Activated CD8-positive, alpha-beta T cell treated with anti-CD3 and anti-CD28 coated beads for 36 hours (primary cell): ENCODE measurements at places on chromosomes 12 and 14. TPM values are rescaled to one million over a fixed set of nuclear protein-coding genes. Genes with fewer than 3 reads are reported as not detected.

Gene NANOG
- not detected for total RNA-seq

Gene RPS6KL1
- 5.1 TPM for total RNA-seq

Gene DLGAP5
- total RNA-seq, result 75.4 TPM

Gene PYM1
- 22.9 TPM for total RNA-seq

Gene DBX2
- not detected for total RNA-seq

Gene CCDC184
- total RNA-seq, result 0.25 TPM

Gene IL26
- not detected for total RNA-seq

Gene LALBA
- total RNA-seq, result not detected

DNA sequence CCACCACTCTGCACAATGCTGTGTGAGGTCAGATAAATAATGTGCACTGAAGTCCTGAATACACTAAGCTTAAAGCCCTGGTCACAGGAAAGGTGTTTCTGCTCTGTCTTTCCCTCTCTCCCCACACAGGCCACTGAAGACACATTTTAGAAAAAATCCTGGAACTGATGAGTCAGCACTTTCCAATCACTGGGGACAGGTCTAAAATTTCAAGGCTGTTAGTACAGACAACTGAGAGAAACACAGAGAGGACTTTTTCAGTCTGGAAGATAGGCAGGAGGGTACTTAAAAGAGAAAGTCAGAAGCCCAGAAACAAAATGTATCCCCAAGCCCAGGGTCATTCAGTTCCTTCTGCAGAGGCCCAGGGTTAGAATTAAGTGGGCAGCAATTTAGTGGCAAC is 333.9 kb upstream of the CCDC196 start:
- H3K27ac ChIP-seq, result no peak overlapping the region
- no peak overlapping the region for H3K4me3 ChIP-seq
- H3K36me3 ChIP-seq, result no peaks in the 10 kb centered on the region
- H3K4me1 ChIP-seq, result no peaks in the 10 kb centered on the region
- DNase-seq, result no peak
- H3K27me3 ChIP-seq, result peaks cover under 1% of the 10 kb centered on the region

DNA sequence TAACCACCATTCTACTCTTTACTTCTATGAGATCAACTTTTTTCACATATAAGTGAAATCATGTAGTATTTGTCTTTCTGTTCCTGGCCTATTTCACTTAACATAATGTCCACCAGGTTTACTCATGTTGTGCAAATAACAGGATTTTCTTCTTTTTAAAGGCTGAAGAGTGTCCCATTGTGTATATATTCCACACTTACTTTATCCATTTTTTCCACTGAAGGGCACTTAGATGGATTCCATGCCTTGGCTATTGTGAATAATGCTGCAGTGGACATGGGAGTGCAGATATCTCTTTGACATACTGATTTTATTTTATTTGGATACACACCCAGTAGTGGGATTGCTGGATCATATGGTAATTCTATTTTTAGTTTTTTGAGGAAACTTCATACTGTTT is 181.1 kb upstream of the HMGA2 start:
- H3K4me1 ChIP-seq, result no peaks in the 10 kb centered on the region
- H3K36me3 ChIP-seq, result no peaks in the 10 kb centered on the region
- peaks cover 10% of the 10 kb centered on the region for H3K27me3 ChIP-seq
- no peak overlapping the region for H3K27ac ChIP-seq

- no peak overlapping the region for H3K4me3 ChIP-seq
- H3K27me3 ChIP-seq, result no peaks in the 10 kb centered on the region
- DNase-seq, result no peak
- no peak overlapping the region for H3K27ac ChIP-seq
- no peaks in the 10 kb centered on the region for H3K4me1 ChIP-seq
These were observed 1156.8 kb downstream of the SLC16A7 start for GRCh38 chr12:60752589-60752988.

- H3K4me1 ChIP-seq, result no peaks in the 10 kb centered on the region
- H3K4me3 ChIP-seq, result no peak overlapping the region
- no peak overlapping the region for H3K27ac ChIP-seq
- H3K27me3 ChIP-seq, result no peaks in the 10 kb centered on the region
- no peaks in the 10 kb centered on the region for H3K36me3 ChIP-seq
- no peak for DNase-seq
These were observed 787.0 kb upstream of the TBX3 start for GRCh38 chr12:115470977-115471376.

DNA sequence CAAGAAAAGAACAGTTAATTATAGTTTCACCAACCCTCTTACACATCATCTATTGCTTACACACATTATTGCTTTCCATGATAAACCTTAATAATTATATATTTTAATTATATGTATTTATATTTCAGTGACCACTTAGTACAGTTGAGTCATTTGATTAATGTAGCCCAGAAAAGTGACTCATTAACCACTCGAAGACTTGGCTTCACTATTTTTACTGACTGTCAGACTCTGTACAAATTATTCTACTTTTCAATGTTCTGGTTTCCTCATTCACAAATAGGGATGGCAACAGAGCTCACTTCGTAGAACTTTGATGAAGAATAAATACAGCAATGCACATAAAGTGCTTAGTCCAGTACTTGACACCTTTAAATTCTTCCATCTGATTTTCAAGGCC is 98.3 kb downstream of the CFAP54 start:
- H3K4me3 ChIP-seq, result no peak overlapping the region
- DNase-seq, result no peak
- peaks cover 2% of the 10 kb centered on the region for H3K27me3 ChIP-seq
- no peak overlapping the region for H3K27ac ChIP-seq
- no peaks in the 10 kb centered on the region for H3K4me1 ChIP-seq

DNA sequence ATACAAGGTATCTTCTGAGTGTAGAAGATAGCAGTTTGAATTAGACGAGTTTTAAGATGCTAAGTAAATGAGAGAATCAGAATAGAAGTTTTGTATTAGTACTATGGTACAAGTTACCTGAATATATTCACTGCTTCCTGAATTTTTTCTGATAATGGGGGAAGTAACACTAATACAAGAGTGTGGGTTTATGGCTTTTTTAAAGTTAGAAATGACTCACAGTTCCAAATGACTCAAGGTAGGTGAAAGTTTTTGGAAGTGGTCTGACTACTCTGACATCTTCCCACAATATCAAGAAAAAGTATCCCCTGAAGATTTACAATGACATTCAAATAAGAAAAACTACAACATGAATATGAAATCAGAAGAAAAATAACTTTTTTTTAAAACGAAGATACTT is 123.7 kb upstream of the GARIN6 start:
- no peak overlapping the region for H3K4me3 ChIP-seq
- H3K27me3 ChIP-seq, result no peaks in the 10 kb centered on the region
- DNase-seq, result no peak
- no peaks in the 10 kb centered on the region for H3K36me3 ChIP-seq
- H3K27ac ChIP-seq, result no peak overlapping the region

DNA sequence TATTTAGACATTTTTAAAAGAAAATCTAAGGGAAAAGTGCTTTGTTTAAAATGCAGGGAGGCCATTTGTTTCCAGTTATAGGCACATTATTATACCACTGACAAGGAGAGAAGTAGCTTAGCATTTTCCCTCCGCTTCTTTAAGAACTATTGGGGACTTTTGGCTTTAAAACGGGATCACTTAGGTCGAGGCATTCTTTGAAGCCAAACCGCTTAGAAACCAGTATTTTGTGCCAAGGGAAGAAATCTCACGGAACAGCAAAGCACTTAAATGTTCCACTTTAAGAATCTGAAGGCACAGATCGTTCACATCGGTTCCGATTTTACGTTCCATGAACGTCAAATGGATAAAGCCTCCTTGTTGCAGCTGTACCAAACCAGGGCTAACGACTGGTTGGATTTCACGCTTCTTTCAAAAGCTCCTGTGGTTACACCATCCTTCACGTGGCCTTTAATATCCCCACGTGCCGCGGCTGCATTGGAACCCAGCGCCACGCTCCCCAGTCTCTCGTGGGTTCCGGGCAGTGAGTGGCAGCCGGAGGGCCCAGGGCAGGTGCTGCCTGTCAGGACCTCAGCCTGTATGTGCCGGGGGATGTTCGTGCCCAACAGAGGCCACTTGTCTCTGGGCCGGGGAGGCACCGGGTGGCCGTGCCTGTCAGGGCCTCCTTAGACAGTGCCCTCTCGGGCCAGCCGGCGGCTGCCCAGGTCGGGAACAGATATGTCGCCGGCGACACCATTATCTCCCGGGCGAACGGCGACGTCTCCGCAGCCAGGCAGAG is 195.4 kb downstream of the KIF26A start:
- no peaks in the 10 kb centered on the region for H3K36me3 ChIP-seq
- DNase-seq, result no peak
- H3K27me3 ChIP-seq, result no peaks in the 10 kb centered on the region
- H3K27ac ChIP-seq, result no peak overlapping the region
- H3K4me1 ChIP-seq, result no peaks in the 10 kb centered on the region

- peaks cover 59% of the 10 kb centered on the region for H3K27me3 ChIP-seq
- H3K36me3 ChIP-seq, result no peaks in the 10 kb centered on the region
- H3K27ac ChIP-seq, result no peak overlapping the region
These were observed 4.5 kb downstream of the DHH start for GRCh38 chr12:49089821-49090773.

- no peaks in the 10 kb centered on the region for H3K36me3 ChIP-seq
- no peak overlapping the region for H3K4me3 ChIP-seq
- no peak for DNase-seq
- peaks cover 3% of the 10 kb centered on the region for H3K4me1 ChIP-seq
- no peak overlapping the region for H3K27ac ChIP-seq
These were observed 5.1 kb downstream of the SRGAP1 start for GRCh38 chr12:63849641-63850040.

- no peak overlapping the region for H3K27ac ChIP-seq
- H3K4me3 ChIP-seq, result no peak overlapping the region
These were observed 17.1 kb downstream of the OR10G2 start for GRCh38 chr14:21617614-21618013.

- H3K4me1 ChIP-seq, result peaks cover 9% of the 10 kb centered on the region
- DNase-seq, result no peak
- no peaks in the 10 kb centered on the region for H3K36me3 ChIP-seq
- H3K4me3 ChIP-seq, result peak within 1 kb of the TSS; percentile 65
These were observed at the start of gene KCNK13 for GRCh38 chr14:90061685-90062126. Gene KCNK13, plus strand, starts transcription at chr14:90061994. Its CDS starts 212 bp downstream, at chr14:90062206.

DNA sequence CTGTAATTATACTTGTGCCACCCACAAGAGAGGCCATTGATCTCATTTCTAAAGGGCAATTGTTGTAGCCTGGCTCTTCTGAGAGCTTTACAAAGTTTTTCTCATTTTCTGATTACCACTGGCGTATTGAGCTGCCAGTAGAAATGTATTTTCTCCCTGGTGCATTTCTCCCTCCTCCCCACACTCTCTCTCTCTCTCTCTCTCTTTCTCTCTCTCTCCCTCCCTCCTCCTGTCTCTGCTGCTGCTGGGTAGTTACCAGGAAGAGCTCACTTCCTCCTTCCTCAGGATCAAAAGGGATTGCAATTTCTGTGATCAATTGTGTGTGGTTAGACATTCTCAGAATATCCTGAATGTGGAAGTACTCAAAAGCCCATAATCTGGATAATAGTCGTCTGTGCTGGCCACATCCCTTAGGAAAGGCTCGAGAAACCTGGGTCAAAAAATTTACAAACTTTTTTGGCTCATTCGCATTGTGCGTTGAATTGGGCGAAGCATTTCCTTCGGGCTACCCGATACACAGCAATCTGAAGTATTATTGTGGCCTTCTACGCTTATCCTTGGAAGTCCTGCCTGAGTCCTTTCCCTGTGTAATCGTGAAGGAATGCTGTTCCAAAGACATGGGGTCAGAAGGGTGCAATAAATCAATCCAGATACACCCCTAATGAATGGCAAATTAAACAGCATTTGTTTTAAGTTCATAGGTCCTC is 254.8 kb downstream of the MSRB3 start:
- no peak for DNase-seq
- no peaks in the 10 kb centered on the region for H3K4me1 ChIP-seq

DNA sequence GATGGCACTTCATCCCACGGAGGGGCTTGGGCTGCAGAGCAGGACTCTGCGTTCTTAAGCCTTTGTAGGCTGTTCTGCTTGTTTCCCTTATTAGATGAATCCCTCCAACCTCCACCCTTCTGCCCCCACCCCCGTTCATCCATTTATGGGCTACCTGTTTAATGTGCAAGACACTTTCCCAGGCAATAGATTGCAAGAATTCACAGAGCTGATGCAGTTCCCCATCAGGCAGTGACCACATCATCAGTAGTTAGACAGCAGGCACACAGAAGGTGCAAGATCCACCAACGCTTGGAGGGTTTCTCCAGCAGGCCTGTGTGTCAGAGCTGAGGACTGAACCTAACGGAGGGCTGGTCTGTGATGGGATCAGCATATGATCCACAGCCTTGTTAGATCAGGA is 1.2 kb upstream of the C1R start:
- no peak for DNase-seq
- H3K4me1 ChIP-seq, result peaks cover 6% of the 10 kb centered on the region
- H3K27ac ChIP-seq, result no peak overlapping the region
- H3K27me3 ChIP-seq, result no peaks in the 10 kb centered on the region

DNA sequence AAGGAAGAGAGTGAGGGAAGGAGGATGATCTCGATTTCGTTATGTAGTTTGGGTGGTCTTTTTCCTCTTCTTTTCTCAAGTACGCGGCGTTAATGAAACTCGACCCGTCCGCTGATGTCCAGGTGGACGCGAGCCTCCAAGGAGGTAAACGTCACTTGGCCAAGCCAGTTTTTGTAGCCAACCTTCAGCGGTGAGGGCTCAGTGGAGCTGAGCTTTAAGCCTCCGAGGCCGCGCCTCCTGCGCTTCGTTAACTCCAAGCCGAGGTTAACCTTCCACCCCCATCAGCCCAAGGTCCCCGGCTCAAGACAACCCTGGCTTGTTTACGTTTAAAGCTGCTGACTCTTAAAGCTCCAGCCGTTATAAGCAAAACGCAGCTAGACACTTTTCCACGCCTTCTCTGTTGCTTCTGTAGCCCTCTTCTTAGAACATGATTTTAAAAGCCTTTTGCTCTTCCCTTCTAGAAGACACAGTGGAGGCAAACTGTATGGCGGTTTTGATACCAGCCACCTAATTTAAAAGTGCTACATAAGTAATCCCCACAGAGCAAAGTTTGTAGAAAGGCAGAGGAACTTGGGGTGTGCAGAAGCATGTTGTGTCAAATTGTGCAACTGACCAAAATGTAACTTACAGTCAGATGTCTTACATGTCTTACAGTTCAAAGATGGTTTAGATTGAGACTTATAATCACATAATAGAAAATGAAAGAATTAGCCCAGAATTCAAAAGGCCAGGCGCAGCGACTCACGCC is 923 bp upstream of the ITPR2 start:
- H3K36me3 ChIP-seq, result peaks cover 18% of the 10 kb centered on the region
- no peaks in the 10 kb centered on the region for H3K27me3 ChIP-seq
- peaks cover 30% of the 10 kb centered on the region for H3K4me1 ChIP-seq
- peak overlapping the region; percentile 86 for H3K27ac ChIP-seq
- H3K4me3 ChIP-seq, result peak overlapping the region; percentile 95

DNA sequence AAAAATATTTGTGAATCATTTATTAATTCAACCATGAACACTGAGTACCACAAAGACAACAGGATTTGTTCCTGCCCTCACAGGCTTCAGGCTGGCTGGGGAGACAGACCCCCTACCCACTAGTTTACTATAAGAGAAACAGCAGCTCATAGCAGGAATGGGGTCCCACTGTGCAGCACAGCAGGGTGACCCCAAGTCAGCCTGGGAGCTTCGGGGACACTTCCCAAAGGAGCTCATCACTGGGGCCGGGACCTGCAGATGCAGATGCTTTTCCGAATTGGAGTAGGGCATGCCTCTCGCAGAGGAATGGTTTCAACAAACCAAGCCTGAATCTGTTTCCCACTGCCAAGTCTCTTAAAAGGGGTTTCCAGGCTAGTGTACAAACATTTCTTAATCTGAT is 176.2 kb upstream of the PWP1 start:
- no peak overlapping the region for H3K4me3 ChIP-seq
- H3K4me1 ChIP-seq, result peaks cover 2% of the 10 kb centered on the region
- DNase-seq, result no peak
- H3K27ac ChIP-seq, result no peak overlapping the region
- H3K36me3 ChIP-seq, result no peaks in the 10 kb centered on the region
